ENCODE measurements at places on chromosomes 7 and 10. TPM values are rescaled to one million over a fixed set of nuclear protein-coding genes. Genes with fewer than 3 reads are reported as not detected.
A peak's percentile ranks its signal among the peaks of the same experiment; 100 is the strongest.

DNA sequence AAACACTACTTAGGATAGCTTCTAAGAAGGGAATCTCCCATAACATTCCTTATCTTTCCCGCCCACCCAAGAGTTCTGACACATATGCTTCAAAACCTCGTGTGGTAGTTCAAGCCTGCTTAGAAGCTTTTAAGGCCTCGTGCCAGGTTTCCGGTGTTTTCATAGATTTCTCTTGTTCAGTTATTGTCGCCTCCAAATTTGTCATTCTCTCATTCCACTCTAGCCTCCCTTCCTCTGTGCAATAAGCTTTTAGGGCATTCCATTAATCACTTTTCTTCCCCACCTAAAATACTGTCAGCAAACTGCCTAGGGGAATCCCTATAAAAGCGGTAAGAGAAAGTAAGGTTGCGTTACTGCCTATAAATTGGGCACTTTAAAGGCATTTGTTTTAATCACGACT lies 718 bp upstream of the BPGM start:
- peak overlapping the region; percentile 76 for H3K4me3 ChIP-seq
- no peak for DNase-seq
- no peaks in the 10 kb centered on the region for H3K27me3 ChIP-seq
- H3K27ac ChIP-seq: peak overlapping the region; percentile 92
- peaks cover 42% of the 10 kb centered on the region for H3K4me1 ChIP-seq
- H3K36me3 ChIP-seq: no peaks in the 10 kb centered on the region

Gene SPDYE6
- total RNA-seq: not detected

Gene CLEC2L
- not detected for total RNA-seq

Gene CCDC172
- not detected for total RNA-seq

Gene SFMBT2
- total RNA-seq: 28.4 TPM

DNA sequence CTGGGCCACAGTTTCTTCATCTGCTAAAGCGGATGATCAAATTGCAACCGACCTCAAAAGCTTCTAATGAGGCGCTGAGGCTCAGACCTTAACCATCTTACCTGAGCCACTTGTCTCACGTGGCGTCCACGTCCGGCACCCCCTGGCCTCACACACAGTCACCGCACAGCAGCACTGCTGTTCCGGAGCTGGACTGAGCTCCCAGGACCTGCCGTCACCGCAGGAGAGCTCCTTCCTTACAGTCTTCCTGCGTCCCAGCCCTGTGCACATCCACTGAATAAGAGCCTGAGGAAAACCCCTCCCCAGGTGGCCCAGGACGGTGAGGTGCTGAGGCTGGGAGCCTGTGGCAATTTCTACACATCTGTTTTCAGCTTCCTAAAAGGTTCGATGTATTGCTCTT lies 35.7 kb downstream of the TNS3 start:
- H3K27ac ChIP-seq: no peak overlapping the region
- no peaks in the 10 kb centered on the region for H3K27me3 ChIP-seq
- no peaks in the 10 kb centered on the region for H3K4me1 ChIP-seq
- H3K4me3 ChIP-seq: no peak overlapping the region
- peak; percentile 69 for DNase-seq

DNA sequence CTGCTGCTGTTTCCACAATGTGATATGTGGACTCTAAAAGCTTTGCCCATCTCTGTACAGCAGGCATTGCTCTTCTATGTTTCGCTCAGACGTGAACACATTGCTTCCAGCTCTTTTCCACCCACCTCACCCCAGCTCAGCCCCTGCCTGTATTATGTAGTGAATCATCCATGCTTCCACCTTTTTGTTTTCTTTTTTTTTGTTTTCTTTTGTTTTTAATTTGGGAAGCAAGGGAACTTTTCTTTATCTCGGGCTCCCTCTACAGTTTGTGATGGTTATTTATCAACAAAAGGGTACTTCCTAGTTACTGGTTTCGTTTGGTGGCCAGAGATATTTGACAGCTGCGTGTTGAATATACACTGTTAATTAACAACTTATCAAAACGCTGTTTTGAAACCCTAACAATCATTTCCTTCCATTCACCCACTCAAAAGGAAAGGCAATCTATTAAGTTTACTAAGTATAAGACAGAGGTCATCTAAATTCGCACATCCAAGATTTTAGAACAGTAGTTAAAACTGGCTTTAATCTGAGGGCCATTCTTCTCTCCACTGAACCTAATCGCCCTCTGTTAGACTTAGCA lies 127.9 kb upstream of the STK17A start:
- no peaks in the 10 kb centered on the region for H3K27me3 ChIP-seq
- no peaks in the 10 kb centered on the region for H3K4me1 ChIP-seq
- no peaks in the 10 kb centered on the region for H3K36me3 ChIP-seq
- no peak for DNase-seq
- H3K4me3 ChIP-seq: no peak overlapping the region

DNA sequence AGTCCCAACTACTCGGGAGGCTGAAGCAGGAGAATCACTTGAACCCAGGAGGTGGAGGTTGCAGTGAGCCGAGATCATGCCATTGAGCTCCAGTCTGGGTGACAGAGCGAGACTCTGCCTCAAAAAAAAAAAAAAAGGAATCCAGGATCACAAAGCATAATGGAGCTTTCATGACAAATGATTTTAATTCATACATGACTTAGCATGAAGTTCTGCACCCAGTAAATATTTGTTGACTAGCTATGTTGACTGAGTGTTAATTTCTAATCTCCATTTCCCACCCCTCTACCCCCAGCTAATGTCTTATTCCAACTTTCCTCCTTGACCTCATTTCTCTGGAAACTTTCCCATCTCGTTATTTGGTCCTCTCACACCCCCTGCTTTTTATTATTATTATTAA lies 53.3 kb downstream of the ATOH7 start:
- H3K27ac ChIP-seq: no peak overlapping the region
- no peaks in the 10 kb centered on the region for H3K4me1 ChIP-seq
- no peaks in the 10 kb centered on the region for H3K36me3 ChIP-seq
- H3K27me3 ChIP-seq: no peaks in the 10 kb centered on the region

Gene SEMA3D
- 161 TPM for total RNA-seq

DNA sequence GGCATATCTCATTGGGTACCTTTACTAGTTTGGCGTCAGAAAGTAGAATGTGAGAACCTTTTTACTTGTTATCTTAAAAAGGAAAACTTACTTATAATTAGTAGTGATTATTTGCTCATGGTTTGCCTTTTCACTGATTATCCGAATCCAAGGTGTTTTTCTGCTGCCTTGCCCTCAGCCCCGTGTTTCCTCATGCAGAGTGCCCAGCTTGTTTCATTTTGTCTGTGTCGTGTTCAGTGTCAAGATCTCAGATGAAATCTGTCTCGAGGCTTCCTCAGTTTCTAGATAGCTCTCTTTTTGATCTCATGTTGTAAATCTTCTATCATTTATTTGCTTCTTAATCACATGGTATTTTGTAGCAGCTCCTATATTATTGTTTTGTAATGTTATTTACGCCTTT lies 30.1 kb downstream of the RPA3 start:
- peak overlapping the region; percentile 54 for H3K27ac ChIP-seq
- H3K36me3 ChIP-seq: no peaks in the 10 kb centered on the region
- H3K27me3 ChIP-seq: no peaks in the 10 kb centered on the region
- DNase-seq: no peak

DNA sequence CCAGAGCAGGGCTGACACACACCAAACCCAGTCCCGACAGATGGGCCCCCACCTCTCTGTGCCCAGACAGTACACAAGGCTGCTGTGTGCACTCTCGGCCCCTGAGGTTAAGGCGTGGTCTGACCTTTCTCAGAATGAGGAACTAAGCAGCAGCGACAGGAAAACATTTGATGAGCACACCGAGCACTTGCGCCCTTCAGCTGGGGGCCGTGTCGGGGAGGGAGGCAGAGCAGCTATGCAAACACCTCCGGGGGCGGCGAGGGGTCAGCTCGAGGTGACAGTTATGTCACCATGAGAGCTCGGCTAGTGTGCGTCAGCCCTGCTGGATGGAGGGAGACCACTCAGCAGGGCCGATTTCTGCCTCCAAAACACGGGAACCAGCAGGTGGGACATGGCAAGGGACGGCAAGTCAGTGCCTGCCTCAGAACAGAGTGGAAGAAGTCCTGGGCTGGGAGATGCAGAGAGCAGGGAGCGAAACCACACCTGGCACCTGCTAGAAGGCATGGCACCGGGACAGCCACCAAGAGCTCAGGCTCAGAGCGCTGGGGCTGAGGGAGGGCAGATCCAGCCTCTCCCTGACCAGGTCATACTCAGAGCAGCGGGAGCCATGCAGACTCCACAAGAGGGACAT lies 57.4 kb downstream of the CHST15 start:
- DNase-seq: peak; percentile 98
- H3K4me3 ChIP-seq: peak overlapping the region; percentile 7
- H3K4me1 ChIP-seq: peaks cover 95% of the 10 kb centered on the region
- no peaks in the 10 kb centered on the region for H3K36me3 ChIP-seq
- H3K27ac ChIP-seq: peak overlapping the region; percentile 89
- H3K27me3 ChIP-seq: no peaks in the 10 kb centered on the region

DNA sequence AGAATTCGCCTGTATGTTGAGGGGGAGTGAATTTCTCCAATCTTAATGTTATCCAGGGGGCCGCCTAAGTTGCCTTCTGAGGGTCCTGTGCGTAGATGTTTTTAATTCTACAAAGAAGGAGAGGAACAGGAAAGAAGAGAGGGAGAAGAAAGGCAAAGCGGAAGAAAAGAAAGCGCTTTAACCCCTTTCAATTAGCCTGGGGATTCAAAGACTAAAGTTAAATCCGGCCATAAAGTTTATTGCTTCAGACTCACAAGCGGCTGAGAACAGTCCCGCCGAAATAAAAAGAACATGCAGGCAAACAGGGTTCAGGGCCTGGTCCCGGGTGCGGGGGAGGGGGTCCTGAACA lies 4.5 kb downstream of the HOXA5 start:
- no peak for DNase-seq
- peak overlapping the region; percentile 57 for H3K27ac ChIP-seq
- H3K4me1 ChIP-seq: peaks cover 5% of the 10 kb centered on the region
- no peaks in the 10 kb centered on the region for H3K36me3 ChIP-seq

GRCh38 chr7:32049599-32049998 lies 20.6 kb downstream of the PDE1C start:
- H3K36me3 ChIP-seq: no peaks in the 10 kb centered on the region
- DNase-seq: no peak
- no peak overlapping the region for H3K27ac ChIP-seq
- no peak overlapping the region for H3K4me3 ChIP-seq

GRCh38 chr10:67171970-67172369 lies 246.1 kb downstream of the LRRTM3 start:
- no peaks in the 10 kb centered on the region for H3K36me3 ChIP-seq
- H3K4me3 ChIP-seq: no peak overlapping the region
- no peaks in the 10 kb centered on the region for H3K27me3 ChIP-seq

- peak overlapping the region; percentile 52 for H3K27ac ChIP-seq
- H3K4me3 ChIP-seq: peak overlapping the region; percentile 47
- peaks cover 18% of the 10 kb centered on the region for H3K4me1 ChIP-seq
Measured at GRCh38 chr10:6348096-6348874, 145.6 kb downstream of the PFKFB3 start.

Gene ZEB1
- total RNA-seq: 43.7 TPM

DNA sequence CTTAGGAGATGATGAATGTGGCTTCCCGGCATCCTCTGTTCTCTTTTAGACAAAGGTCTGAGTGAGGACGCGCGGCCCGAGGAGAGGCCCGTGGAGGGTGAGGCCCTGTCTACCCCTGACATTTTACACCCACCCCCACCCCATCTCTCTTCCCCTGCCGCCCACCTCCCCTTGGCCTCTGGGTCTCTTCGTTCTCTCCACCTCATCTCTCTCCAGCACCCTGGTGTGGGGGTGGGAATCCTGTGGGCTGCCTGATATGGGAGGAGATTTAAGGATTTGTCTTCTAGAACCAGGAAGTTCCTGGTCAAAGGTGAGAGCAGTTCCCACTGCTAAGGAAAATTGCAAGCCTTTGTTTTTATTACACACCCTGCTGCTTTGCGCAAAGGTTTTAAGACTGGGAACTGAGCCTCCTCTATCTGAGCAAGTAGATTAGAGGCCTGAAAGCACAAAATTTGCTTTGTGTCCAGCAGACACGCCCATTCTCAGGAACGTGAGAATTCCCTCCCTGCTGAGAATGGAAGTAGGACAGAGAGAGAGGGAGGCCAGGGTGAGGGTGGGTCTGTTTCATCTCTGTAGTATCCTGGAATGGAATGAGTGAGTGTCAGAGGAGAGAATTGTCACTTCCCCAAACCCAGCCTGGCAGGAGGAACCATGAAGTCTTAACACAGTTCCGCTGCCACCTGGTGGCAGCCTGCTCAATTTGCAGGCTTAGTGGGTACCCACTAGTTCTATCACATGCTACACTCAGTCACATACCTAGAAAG lies 91.2 kb downstream of the GTF2IRD1 start:
- H3K36me3 ChIP-seq: no peaks in the 10 kb centered on the region
- no peaks in the 10 kb centered on the region for H3K27me3 ChIP-seq
- H3K27ac ChIP-seq: no peak overlapping the region
